GM03348 (cell line): ENCODE measurements at places on chromosomes 12 and 14.

GRCh38 chr12:78584695-78585094 is 279.9 kb upstream of the SYT1 start:
- DNase-seq, result no peak

DNA sequence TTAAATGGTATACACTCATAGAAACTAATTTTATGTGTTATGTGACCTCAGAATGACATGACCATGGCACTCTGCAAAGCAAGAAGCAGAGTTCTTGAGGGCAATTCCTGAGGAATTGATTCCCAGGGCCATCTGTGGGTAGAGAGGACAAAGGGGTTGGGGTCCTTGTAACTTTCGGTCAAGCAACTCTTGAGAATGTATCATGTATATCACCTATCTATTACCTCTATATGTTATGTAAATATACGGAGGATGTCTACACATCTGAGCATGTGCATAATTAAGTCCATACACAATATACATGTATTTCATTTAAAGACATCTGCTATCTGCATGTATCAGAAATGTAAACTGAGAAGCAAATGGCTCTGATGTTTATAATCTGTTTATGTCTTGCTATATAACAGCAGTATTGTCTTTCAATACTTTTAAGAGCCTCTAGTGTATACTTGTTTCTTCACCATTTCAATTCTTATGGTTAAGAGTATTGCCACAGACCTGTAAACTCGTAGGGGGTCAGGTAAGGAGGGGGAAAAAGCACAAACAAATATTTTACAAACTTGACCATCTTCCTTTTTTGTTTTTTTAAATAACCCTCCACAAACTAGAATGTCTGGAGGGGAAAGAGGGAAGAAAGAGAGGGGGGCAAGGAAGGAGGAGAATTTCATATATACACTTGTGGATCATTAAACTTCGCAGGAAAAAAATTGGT is 4.5 kb downstream of the FOXA1 start:
- DNase-seq, result no peak

DNA sequence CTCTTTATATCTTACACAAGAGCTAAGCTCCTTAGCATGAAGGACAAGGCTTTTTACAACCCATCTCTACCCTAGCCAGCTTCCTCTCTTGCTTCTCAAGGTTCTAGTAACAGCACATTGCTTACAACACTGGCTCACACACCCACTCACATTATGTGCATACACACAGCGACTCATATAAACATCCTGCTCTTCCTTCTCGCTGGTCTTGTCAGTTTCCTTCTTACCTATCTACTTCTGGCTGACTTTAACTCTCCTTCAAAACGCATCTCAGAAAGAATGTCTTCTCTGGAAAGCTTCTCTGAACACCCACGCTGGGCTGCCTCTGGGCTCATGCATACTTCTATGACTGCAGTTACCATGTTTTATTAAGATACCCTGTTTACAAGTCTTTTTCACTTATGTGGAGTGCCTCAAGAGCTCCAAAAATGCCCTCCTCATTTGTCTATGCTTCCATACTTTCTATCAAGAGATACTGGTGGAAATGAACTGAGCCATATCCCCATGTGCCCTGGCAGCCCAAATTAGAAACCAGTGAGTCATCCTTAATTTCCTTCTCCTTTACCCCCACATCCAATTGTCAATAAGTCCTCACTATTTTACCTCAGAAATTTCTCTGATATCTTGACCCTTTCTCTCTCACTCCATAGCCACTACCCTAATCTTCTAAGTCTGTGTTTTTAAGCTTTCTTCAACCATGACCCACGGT is 126.9 kb upstream of the KRAS start:
- peak; percentile 42 for DNase-seq

GRCh38 chr14:68507544-68508081 is 285.3 kb downstream of the ZFP36L1 start:
- DNase-seq, result no peak

GRCh38 chr14:24362241-24362960 is 5.6 kb upstream of the NFATC4 start:
- peak; percentile 16 for DNase-seq

DNA sequence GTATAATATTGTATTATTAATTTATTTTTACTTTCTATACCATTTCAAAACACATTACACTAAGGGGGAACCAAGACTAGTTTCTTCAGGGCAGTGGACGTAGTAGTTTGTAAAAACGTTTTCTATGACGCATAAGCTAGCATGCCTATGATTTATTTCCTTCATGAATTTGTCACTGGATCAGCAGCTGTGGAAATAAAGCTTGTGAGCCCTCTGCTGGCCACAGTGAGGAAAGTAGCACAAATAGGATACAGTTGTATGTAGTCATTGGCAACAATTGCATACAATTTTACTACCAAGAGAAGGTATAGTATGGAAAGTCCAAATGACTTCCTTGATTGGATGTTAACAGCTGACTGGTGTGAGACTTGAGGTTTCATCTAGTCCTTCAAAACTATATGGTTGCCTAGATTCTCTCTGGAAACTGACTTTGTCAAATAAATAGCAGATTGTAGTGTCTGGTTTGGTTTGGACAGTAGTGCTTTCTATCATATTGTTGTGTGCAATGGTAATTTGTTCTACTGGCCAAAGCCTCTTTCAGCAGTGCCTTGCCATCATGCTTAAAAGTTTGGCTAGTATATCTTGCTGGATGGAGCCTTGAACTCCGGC is 24.3 kb upstream of the PLEKHD1 start:
- DNase-seq, result peak; percentile 85

DNA sequence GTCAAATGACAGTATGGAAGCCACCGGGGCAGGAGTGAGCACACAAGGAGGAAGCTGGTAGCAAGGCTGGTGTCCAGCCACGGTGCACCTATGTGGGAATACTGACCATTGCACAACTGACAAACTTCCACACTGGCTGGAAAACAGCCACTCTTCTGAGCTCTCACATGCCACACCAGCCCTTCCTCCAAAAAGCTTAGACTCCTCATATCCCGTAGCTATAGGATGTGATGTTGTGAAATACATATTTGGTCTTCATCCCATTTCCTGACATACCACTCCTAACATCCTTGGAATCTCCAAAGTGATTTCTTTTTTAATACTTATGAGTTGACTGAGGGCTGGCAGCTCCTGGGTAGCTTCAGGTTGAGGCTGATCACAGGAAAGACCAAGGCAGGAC is 103.6 kb downstream of the NTF3 start:
- no peak for DNase-seq

DNA sequence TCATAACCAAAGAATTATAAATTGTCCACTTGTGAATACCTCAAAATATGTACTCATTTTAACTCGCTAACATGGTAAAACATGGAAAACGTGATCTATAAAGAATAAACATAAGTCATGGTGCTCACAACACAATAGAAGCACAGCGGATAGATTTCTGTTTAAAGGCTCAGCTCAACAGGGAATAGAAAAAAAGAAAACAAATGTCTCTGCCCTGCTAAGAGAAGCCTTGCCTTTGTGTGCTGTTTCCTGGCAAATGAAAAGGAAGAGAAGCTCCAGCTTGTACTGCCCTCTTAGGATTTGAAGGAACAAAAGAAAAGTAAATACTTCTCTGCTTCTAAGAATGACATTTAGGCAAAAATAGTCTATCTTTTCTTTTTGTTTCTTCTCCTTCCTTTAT is 121.0 kb upstream of the KRR1 start:
- peak; percentile 10 for DNase-seq

DNA sequence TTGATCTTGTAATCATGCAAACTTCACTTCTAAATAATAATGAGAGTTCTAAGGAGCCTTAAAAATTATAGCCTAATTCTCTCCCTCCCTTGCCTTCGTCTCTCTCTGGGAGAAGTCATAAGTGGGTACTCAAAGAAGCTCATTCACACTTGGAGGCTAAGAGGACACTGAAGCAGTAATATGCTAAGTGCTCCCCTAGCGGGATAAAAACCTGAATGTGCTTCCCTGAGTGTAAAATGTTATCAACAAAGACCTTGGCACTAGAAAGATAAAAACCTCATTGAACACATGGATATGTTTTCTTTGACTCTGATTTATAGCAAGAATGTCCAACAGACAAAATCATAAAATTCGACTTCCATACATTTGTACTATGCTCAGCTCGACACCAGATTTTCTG is 337.9 kb upstream of the NOVA1 start:
- no peak for DNase-seq

GRCh38 chr14:64767215-64767964 is 63.2 kb downstream of the PLEKHG3 start:
- no peak for DNase-seq

DNA sequence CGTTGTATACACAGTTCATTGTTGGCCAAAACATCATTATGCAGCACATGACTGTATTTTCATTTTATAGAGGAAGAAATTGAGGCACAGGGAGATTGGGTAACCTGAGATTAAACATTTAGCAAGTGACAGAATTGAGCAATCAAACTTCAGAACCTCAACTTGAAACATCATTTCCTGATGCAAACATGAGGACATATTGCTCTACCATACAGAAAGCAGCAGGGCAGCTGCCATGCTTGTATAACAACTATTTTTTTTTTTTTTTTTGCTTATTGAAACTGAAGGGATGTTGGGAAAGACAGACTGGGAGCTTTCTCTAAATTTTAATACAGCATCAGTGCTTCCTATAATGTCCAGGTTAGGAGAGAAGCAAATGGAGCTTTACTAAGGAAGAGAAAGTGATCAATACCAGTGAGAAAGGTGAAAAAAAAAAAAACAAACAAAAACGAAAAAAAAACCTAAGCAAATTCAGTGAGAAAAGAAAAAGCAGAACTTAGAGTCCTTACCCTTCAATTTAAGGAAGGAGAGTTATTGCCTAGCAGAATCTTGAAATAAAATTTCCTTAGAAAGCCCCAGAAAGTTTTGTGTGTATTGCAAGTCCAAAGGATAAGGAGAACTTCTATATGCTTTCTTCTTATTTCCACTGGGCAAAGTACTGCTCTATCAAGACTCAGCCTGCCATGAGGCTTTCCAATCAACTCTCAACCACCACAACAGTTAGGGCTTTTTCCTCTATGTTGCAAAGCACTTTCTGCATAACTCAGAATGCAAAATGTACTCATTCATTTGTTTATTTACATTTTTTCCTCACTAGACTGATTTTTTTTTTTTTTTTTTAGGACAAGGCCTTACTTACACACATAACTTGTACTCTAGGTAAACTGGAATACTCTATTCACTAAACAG is 21.6 kb downstream of the BTG1 start:
- no peak for DNase-seq

- peak; percentile 93 for DNase-seq
These were observed at the start of gene ABHD4 for GRCh38 chr14:22598099-22598895. ABHD4 (plus strand) TSS chr14:22598300; CDS start chr14:22598307, 7 bp downstream.

DNA sequence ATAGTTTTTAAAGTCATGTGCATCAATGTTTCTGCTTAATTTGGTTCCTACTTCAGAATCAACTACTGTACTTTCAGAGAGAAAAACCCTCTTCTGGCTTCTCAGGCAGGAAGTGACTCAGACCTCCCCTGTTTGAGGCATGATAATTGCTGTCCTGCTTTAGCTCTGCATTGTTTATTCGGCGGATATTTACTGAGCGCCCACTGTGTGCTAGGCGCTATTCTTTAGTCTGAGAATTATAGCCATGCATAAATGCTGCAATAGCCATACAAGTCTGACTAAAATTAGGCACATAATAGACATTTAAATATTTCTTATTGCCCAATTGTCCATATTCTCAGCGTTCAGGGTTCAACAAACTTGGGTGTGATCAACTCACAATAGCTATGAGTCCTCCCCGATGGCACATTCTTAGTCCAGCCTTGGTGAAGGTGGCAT is 6.1 kb upstream of the AMIGO2 start:
- DNase-seq, result peak; percentile 26

DNA sequence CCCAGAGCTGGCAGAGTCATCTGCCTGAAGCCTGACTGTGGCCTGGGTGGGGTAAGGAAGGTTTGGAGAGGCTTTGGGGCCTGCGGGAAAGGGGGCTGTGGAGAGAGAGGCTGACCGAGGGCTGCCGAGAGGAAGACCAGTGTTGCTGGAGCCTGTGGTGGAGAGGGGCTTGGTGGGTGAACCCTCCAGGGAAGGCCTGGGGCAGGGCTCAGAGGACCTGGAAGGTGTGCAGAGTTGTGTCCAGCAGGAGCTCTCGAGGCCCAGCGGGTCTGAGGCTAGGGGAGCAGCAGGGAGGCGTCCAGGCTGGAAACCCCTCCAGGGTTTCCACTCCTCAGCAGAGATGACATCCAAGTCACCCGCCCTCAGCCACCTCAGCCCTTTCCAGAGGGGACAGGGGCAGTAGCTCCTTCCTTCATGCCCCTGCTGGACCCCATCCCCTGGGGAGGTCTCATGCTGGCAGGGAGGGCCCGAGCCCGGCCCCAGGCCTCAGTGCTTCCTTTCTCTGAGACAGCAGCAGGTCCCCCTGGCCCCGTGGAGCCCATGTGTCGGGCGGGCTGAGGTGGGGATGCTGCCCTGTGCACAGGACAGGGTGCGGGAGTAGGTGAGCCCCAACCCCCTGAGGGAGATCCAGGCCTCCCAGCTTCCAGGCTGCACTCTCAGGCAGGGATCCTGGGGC is 8.4 kb downstream of the CEP170B start:
- no peak for DNase-seq

DNA sequence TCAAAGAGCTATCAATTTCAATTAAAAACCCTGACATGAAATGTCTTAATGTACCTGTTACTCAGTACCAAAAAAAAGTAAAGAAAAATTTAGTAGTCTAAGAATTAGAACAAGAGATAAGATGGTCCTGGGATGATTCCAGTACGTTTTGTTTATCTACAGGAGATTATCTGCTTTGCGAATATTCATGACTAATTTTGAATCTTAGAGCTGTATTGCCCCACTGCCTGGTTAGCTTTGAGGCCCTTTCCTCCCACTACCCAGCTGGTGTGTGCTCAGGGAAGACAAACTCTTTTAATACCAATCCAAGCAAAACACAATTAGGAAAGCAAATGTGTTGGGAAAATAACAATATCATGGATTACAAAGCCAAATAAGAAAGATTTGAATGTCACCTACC is 263.5 kb downstream of the FOXG1 start:
- no peak for DNase-seq

DNA sequence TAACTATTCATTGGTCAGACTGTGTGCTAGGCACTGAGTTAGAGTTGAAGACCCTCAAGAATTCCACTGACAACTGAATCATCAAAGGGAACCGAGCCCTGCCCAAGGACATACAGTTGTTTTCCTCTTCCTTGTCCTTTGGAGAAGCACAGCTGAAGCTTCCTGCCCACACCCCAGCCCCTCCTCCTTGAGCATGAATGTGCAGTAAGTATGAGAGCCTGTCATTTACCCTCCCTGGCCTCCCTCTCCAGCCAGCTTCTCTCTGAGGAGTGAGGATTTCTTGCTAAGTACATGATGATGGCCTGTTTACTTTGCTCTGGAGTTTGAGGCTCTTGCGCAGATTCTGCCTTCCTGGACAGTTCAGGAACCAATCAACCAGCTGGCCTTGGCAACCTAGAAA is 235.2 kb downstream of the CACNA1C start:
- DNase-seq, result peak; percentile 70

DNA sequence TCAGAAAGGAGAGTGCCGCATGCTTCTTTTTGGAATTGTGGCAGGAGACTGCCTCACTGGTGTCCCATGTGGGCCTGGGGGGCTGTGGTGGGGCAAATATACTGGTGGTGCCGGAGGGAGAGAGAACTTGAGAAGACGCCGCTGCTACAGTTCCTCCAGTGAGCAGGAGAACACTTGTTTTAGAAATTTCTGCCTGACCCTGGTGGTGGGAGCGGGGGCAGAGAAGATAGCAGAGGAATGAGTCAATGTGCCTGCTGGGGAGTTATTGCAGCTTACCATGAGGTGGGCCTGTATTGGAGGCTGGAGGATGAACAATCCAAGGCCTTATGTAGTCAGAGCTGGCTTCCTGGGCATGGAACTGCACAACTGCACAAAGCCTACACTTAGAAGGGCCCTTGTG is 211.8 kb downstream of the SNAPC1 start:
- DNase-seq, result peak; percentile 17

- no peak for DNase-seq
These were observed 417.6 kb downstream of the NAV3 start for GRCh38 chr12:78248321-78248720.
